Activated CD4-positive, alpha-beta T cell treated with anti-CD3 and anti-CD28 coated beads for 24 hours (primary cell): ENCODE measurements at places on chromosomes 6 and 20.

- no peak for DNase-seq
These were observed 122.1 kb downstream of the HIVEP2 start for GRCh38 chr6:142822842-142823241.

DNA sequence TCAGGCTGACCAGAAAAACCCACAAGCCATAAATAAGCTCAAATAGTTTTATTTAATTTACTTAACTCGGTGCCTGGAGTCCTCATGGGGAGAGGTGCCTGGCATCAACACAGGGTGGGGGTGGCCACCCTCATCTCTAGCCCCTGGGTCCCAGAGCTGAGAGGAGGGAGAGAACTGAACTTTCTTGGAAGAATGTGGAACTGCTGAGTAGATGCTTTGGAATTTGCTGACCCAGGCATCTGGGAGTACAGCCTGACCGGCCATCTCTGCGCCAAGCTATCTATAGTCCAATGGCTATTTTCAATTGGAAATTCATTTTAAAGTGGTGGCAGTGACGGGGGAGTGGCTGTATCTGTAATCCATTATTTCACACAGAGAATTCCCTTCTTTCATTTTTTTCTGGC, 104.8 kb downstream of the CDH26 start:
- DNase-seq: no peak

DNA sequence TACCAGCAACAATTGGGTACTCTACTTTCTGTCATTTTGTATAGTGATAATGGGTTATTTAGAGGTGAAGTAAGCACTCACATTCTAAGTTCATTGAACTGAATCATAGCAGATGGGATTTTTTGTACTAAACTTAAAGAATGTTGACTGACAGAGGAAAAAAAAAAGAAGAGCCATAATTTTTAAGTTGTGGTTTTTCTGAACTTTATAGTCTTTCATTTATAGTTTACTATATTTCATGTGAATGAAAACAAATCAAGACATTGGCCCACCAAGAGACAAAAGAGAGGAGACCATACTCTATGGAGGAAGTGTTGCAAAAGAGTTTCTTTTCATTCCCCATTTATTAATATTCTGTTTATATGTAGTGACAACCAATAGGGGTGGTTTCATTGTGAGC, 685.7 kb downstream of the BCKDHB start:
- DNase-seq: no peak

DNA sequence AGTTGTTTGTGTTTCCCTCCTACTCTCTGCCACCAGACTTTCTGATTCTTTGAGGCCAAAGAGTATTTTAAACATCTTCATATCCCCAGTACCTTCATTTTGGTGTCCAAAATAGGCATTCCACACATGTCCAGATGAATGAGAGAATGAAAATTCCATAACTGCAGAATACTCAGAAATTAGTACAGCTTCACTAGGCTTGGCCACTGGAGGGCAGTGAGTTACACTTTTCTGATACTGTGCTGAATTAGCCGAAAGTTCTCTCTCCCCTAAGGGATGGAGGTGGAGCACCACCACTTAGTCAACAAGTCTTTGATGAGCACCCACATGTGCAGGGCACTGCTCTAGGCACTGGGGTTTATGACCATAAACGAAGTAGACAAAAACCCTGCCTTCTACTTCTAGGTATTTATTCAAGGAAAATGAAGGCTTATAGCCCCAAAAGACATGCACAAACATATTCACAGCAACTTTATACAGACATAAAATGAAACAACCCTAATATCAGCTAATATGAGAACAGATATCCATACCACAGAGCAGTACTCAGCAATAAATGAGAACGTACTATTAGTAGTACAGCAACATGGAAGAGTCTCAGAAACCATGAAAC, 46.1 kb upstream of the TMEM217 start:
- no peak for DNase-seq

- no peak for DNase-seq
These were observed 73.7 kb downstream of the SLC22A3 start for GRCh38 chr6:160421854-160422253.
